Stimulated activated CD8-positive, alpha-beta memory T cell treated with anti-CD3 and anti-CD28 coated beads, Interleukin-4, amount 100 ng/mL, for 4 hours (primary cell): ENCODE measurements at places on chromosomes 3 and 15.
A peak's percentile ranks its signal among the peaks of the same experiment; 100 is the strongest.

DNA sequence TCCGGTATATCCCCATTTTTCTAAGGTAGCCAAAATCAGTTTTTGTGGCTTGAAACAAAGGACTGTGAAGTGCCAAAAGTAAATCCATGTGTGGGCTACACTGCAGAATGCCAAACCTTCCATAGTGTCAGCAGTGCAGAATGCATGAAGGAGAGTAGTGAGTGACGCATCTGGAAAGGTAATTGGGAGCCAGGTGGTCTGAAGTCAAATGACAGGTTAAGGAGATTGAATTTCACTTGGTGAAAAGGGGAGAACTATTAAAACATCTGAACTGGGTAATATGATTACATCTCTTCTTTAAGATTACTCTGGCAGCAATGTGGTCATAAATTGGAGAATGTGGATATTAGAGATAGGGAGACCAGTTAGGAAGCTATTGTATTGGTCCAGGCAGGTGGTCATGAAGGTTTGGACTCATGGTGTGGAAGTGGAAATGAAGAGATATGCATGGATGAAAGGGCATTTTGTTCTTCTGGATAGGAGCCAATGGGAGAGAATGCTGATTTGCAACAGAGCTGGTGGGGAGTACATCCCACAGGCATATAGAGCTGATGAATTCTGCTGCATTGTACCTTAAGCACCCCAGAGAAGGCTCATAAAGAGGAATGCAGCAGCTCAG is 118.2 kb downstream of the ECT2 start:
- DNase-seq: no peak

DNA sequence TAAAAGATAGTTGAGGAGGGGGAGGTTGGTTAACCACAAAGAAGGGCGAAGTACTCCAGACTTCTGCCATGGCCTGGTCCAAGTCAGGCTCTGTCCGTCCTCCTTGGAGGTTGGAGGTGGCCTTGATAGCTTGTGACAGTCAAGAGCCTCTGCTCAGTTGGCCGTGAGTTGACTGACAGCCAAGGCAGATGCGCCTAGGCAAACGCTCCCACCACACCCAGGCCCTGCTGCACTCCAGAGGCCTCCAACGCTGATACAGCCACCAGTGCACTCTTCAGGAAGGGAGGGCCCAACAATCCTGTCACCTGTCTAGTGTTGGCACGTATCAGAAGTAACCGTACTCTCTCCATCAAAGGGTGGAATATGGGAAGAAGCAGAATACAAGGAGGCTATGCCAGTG is 9.3 kb downstream of the RBPMS2 start:
- no peak for DNase-seq

- DNase-seq: no peak
Observed at GRCh38 chr15:52008698-52009434, 10.2 kb upstream of the MAPK6 start.

DNA sequence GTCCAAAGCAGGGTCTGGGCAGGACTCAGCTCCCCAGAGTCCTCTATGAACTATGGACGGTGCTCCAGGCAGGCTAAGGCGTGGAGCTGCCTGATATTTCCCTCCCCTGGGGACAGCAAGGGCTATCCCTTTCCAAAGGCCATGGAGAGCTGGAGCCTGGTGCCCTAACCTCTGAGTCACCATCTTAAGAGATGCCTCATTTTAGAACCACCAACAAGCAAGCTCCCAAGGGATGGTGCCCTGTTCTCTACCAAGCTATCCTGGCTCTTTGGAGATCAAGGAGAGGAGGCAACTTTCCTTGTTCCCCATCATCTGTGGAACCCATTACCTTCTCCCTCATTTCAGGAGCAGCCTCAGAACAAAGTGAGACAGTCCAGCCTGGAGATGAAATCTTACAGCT is 15.7 kb downstream of the STARD5 start:
- no peak for DNase-seq

DNA sequence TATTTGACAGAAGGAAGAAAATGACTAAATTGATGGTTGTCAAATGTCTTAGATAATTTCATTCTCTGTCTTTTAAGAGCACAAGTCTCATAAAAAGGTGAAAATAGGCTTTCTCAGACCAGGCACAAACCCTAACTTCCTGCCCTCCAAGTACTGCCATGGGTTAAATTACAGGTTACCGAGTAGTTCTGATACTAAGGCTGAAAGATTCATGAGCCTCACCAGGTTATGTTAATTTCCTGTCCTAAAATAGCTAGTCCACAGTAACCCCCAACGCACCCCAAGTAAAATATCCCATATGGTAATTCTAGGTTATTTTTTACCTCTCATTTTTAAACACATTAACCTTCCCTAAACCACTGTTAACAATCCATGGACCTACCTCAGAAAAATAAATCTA is 42.0 kb downstream of the GSK3B start:
- DNase-seq: no peak

DNA sequence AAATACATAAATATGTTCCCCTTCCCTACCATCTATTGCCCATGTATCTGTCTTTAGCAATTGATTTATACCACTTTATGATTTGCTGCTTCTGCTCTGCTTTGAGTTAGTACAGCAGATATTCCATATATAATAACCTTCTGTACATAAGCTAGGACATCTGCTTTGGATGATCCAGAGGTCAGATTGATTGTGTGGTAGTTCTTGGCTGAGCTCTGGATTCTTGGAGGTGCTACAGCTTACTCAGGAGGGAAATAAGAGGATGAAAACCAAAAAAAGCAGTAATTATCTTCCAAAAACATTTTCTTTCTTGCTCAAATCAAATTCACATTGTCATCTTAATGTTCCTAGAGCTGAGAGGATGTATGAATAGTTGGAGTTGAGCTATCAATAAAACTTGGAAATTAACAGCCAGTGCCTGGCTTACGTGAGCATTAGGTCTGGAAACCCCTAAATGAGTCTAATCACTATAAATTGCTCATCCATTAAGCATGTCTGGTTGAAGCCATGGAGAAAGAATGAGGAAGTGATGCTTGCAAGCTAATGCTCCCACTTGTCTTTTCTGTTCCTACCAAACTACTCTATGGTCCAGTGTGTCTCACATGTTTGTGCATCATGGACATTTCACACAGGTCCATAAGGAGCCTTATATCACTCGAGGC is 36.3 kb upstream of the TMEM42 start:
- no peak for DNase-seq

- no peak for DNase-seq
Observed at GRCh38 chr3:119681279-119681678, 4.1 kb upstream of the COX17 start.

DNA sequence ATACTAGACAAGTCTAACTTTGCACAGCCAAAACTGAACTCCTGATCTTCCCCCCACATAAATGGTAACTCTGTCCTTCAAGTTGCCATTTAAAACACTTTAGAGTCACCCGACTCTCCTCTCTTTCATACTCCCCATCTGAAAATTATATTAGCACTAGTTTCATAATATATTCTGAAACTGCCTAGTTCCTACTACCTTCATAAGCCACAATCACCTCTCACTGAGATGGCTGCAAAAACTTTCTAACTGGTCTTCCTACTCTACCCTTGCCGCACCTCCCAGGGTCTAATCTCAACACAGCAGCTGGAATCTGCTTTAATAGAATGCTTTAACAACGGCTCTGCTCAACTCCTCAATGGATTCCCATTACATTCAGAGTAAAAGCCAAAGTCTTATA is 55.0 kb downstream of the GLB1 start:
- no peak for DNase-seq

DNA sequence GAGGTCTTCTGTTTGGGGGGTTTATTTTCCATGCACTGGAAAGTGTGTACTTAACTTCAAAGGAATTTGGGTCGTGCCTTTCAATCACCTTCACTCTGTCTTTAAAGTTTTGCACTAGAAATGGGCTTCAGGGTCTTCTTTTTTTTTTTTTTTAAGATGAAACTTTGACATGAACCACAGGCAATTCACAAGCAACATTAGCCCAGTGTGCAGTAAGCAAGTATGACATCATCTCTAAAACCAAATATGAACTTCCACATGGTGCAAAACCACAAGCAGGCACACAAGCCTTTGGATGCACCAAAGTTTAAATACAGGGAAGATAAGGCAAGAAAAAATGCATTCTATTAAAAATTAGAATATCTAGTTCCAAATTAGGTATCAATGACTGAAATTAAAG is 381.9 kb downstream of the ERC2 start:
- DNase-seq: no peak

GRCh38 chr3:188106006-188106405 is 48.0 kb upstream of the LPP start:
- no peak for DNase-seq

GRCh38 chr3:49659756-49660155 is 14.4 kb upstream of the APEH start:
- no peak for DNase-seq

GRCh38 chr15:24269166-24269571 is 406.4 kb upstream of the NPAP1 start:
- DNase-seq: no peak

GRCh38 chr15:79990997-79991334 is 20.0 kb upstream of the BCL2A1 start:
- no peak for DNase-seq

DNA sequence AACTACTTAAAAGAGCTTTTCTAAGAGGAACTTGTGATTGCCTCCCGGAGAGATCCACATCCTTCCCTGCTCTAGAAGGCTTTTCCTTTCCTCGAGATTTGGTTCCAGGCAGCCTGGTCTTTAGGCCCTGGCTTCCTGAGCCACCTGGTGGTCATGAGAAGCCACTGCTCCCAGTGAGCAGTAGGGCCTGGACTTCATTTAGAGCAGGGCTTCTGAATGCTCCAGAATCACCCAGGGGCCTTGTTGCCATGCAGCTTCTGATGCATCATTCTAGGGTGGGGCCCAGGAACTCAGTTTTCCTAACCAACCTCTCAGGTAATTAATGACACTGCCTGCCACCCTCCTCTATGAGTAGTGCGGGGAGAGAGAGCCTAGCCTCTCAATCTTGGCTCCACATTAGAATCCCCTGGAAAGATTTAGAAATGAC is 29.6 kb downstream of the PSMD6 start:
- DNase-seq: peak; percentile 22

- DNase-seq: no peak
Observed at GRCh38 chr3:125194061-125194848, 18.3 kb downstream of the SLC12A8 start.

GRCh38 chr3:157128771-157129681 is 30.9 kb downstream of the CCNL1 start:
- DNase-seq: no peak

GRCh38 chr3:114327665-114328064 is 33.8 kb downstream of the TIGIT start:
- no peak for DNase-seq

DNA sequence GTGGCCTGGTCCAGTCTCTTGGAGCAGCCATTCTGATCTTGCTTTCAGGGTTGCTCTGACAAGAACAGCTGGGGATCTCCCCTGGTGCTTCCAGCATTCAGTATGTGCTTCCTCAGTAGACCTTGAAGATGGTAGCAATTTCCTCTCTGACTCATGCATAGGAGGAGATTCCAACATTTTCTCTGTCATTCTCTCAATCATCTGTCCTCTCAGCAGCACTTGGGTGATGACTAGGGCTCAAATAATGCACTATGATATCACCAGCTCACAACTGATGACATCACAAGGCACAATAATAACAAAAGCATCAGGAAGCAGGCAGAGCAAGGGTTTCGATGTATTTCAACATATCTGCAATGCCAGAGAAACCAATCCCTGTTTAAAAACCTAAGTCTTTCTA is 52.7 kb downstream of the NFKBIZ start:
- DNase-seq: no peak

GRCh38 chr3:30904996-30905395 is 10.5 kb upstream of the GADL1 start:
- no peak for DNase-seq

DNA sequence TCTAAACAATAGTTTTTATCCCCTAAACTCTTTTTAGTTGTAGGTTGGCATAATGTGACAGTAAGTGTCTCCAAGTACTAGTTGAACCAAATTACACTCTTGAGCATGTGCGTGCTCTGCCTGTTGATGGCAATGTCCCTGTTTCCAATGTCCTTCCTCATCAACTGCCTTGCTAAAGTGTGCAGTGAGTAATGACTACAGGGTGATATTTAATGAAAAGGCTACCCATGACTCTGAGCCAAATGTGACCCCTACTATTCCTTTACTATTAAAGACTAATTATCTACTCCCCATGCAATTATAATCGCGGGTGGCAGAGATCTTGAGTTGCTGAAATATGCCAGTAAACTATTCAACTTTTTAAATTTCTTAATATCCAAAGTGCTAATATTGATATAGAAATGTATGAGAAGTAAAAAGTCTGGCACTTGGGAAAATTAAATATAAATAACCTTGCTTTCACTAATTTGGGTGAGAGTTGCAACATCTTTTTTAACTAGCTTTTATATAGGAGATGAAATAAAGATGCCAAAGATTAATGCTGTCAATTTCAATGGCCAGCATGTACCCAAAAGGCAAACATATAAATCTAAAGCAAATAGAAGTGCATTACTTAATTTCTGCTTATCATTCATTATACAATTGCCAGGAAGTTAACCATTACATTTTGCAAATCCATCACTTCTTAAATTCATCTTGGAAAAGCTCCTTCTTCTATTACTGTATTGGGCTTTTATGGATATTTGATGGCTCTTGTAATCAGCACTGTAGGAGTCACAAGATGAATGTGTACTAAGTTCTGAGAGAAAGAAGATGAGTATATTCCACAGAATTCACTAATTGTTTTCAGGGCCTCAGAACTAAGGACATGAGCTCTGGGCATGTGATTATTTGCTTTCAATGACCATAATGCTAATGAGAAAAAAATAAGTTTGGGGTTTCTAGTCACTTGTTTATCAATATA is 518.2 kb upstream of the NAALADL2 start:
- DNase-seq: no peak

DNA sequence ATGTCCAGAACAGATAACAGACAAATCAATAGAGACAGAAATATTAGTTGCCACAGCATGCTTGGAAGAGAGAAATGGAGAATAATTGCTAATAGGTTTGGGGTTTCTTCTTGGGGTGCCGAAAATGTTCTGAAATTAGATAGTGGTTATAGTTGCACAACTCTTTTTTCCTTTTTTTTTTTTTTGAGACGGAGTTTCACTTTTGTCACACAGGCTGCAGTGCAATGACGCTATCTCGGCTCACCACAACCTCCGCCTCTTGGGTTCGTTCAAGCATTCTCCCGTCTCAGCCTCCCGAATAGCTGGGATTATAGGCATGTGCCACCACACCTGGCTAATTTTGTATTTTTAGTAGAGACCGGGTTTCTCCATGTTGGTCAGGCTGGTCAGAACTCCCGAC is 163.3 kb downstream of the PLCH1 start:
- no peak for DNase-seq

GRCh38 chr3:178522200-178523052 is 13.8 kb upstream of the KCNMB2 start:
- no peak for DNase-seq

DNA sequence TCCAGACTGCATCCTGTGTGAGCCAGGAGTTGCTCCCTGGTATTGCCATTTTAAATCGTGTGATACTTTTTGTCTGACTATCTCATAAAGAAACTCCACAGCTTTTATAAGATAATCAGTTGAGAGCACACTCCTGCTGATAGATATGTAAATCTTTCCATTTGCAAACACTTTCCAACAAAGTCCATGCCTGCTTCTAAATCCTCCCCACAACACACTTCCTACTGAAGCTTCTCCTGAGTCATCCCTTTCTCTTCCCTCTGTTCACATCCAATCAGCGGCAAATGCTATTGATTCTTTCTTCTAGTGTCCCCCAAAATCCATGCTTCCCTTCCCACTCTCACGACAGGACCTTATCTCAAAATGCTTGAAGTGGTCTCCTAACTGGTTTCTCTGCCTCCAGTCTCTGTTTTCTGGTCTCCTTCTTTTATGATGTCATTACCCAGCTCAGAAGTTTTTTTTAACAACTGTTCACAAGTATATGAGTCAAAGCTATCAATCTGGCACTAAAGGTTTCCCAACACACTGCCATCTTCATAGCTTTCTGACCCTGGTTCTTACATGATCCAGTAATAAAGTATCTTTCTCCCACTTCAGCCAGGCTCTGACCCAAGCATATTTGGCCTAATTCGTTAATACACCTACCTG is 4.5 kb upstream of the WWTR1 start:
- DNase-seq: no peak
